Activated CD8-positive, alpha-beta memory T cell treated with anti-CD3 and anti-CD28 coated beads for 1 hour (primary cell): ENCODE measurements at places on chromosomes 1 and 21.
A peak's percentile ranks its signal among the peaks of the same experiment; 100 is the strongest.

DNA sequence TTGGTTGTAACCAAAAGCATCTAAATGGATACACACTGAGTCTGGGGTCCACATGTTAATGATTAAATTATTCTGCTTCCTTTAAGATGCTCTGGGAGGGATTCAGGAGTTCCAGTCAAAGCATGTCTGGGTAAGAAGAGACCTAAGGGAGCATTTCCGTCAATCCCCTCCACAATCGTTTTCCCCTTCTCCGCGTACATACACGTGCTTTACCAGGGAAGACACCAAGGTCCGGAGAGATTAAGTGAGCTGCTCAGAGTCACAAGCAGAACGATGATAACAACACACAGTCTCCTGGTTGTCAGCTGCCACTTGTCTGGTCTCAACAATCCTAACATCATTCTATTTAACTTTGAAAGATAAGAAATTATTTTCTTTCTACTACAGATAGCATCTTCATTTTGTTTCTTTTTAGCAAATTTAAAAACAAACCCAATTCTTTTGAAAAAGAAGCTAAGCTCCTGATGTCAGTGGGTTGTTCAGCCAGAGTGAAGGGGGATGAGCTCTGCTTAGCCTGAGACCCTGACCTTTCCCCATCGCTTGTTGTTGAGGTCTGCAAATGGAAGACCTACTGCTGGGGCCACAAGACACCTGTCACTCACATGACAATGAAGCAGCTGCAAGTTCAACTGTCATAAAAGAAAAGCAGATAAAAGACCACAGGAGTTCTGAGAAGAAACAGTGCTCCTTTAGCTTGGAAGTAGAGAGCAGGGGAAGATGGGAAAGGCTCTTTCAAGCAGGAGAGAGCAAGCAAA, 4.5 kb downstream of the PAFAH2 start:
- no peak for DNase-seq

- no peak for DNase-seq
Measured at GRCh38 chr1:51285055-51285454, 45.3 kb downstream of the TTC39A start.

GRCh38 chr1:233599542-233600073, 14.3 kb upstream of the KCNK1 start:
- DNase-seq, result no peak

DNA sequence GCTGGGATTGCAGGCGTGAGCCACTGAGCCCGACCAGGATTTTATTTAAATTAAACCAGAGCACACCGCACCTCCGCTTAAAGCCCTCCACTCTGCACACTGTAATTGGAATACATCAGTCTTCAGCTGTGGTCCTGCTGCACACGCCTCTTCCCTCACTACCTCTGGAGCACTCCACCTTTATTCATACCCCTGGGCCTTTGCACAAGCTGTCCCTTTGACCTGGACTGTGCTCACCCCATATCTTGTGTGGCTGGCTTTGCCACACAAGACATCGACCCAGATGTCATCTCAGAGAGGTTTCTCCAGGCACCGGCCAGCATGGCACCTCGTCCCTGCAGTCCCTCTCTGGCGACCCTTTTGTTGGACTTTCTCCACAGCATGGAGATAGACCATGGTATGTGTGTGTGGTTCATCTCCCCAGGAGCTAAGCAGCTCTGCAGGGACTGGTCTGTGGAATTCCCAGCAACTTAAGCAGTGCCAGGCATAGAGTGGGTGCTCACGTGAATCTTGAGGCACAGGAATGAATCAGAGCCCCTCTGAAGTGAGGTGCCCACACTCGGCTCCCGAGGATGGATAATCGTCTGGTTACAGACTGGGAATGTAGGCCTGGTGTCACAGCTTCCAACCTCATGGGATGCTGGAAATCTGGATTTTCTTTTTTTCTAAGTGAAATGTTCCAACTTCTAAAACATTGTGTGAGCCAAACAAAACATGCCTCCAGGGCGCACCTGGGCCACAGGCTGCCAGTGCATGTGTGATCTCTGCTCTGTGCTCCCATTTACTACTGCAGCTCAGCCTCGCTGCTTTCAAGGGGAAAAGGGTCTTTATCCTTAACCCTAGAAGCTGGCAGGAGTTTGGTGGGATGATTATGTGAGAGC, 61.9 kb downstream of the EVA1C start:
- no peak for DNase-seq

- DNase-seq, result peak; percentile 14
Measured at GRCh38 chr1:2801535-2802291, at the start of gene TTC34. TSS of gene TTC34 (minus strand) at chr1:2801693. CDS start at chr1:2800827, 866 bp downstream.

DNA sequence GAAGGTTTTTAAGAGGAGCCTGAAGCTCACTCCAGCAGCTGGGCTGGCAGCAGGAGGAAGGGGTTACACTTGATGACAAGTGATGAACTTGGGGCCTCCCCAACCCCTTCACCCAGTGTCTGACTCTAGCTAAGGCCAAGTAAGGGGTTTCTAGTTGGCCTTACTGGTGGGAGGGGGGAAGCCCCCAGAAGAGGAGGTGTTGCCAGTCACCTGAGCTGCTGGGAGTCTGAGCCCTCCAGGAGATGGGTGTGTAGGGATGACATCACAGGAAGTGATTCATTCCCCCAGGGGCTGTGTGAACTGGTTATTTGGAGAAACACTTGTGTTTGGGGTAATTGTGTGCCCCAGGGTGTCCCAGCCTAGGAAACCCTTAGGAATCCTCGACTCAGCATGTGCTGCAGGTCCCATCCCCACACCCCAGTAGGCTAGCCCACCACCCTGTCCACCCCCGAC, 3.1 kb downstream of the PADI1 start:
- DNase-seq, result no peak

- no peak for DNase-seq
Measured at GRCh38 chr1:51736702-51737101, 119.8 kb downstream of the OSBPL9 start.

- DNase-seq, result no peak
Measured at GRCh38 chr1:24127801-24128363, 15.1 kb downstream of the IL22RA1 start.

DNA sequence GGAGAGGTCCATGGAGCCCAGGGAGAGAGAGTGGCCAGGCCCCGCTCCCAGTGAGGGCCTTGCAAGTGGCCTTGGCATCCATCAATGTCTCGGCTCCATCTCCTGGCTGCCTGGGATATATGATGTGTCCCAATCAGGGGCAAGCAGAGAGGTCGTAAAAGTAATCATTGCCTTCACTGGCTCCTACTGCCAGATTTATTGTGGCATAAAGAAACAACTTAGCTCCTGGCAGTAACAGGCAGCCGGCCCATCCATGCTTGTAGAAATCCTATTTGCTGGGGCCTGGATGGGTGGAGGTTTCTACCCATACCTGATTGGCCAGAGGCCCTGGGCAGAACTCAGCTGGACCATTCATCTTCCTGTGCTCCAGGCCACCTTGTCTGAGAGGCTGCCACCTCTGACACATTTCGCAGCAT, 272.6 kb downstream of the MATN1 start:
- DNase-seq, result no peak
